ENCODE measurements at places on chromosomes 3 and 15. TPM values are rescaled to one million over a fixed set of nuclear protein-coding genes. Genes with fewer than 3 reads are reported as not detected.

ACTC1 gene
- total RNA-seq: 3,379 TPM

BOC gene
- 15.4 TPM for total RNA-seq

TLNRD1 gene
- total RNA-seq: 2.7 TPM

CIAO2A gene
- 80.8 TPM for total RNA-seq

FBXL22 gene
- 0.37 TPM for total RNA-seq

TRMT10C gene
- total RNA-seq: 25.4 TPM

TJP1 gene
- total RNA-seq: 49.9 TPM

- no peak for DNase-seq
Measured at GRCh38 chr15:92455271-92455670, 61.6 kb downstream of the ST8SIA2 start.

- no peak for DNase-seq
Measured at GRCh38 chr3:47333907-47334306, 46.9 kb upstream of the PTPN23 start.

GRCh38 chr3:149368201-149368673, 9.2 kb downstream of the TM4SF1 start:
- no peak for DNase-seq

DNA sequence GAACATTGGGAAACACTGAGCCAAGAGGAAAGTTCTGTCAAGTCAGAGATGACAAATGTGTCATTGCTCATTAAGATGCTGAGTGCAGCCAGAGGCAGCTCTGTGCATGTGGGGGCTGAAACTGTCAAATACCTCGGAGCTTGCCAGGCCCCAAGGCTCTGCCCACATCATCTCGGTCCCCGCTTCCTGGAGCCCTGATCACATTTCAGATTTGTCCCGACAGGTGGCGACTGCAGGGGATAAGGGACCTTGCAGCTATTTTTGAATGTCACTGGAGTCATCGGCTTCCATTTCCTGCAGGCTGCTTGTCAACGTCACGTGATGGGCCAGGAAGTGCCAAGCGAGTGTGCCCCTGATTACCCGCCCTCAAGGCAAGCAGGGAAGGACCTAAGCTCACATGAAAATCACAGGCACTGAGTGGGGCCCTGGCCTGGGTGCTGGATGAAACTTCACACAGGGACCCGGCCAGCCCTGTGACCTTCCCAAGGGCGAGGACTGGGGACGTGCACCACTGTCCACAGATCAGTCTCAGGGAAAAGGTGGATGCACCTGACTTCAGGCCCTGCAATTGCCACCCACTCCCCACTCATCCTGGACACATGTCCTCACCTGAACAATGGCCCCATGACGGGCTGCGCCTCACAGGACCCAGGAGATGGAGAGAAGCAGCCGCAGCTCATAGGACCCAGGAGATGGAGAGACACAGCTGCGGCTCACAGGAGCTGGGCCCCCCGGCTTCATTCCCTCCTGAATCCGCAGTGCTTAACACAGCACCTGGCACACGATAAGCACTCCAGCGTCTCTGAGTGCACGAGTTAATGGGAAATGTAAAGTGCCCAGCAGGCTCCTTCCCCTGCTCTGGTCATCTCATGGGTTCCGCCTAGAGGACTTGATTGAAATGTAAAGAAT, 73.4 kb downstream of the NUP210 start:
- peak; percentile 77 for DNase-seq

- DNase-seq: peak; percentile 51
Measured at GRCh38 chr3:14519406-14519805, 20.7 kb downstream of the GRIP2 start.

DNA sequence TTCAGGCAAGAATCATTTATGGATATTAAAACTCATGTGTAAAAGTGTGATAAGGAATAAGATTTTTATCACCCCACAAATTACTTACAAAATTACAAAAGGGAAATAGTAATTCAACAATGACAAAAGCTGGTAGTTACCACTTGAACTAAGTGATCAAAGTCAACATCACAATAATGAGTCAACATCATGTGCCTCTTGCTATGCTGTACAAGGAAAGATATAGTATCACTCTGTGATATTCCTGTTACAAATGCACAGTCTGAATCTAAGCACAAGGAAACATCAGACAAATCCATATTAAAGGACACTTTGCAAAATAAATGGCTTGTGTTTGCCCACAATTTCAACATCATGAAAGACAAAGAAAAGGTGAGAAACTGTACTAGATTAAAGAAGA, 90.5 kb upstream of the PLCL2 start:
- no peak for DNase-seq

- no peak for DNase-seq
Measured at GRCh38 chr3:11400213-11400612, 128.0 kb downstream of the ATG7 start.

GRCh38 chr3:172133838-172134237, 94.5 kb downstream of the FNDC3B start:
- DNase-seq: no peak

DNA sequence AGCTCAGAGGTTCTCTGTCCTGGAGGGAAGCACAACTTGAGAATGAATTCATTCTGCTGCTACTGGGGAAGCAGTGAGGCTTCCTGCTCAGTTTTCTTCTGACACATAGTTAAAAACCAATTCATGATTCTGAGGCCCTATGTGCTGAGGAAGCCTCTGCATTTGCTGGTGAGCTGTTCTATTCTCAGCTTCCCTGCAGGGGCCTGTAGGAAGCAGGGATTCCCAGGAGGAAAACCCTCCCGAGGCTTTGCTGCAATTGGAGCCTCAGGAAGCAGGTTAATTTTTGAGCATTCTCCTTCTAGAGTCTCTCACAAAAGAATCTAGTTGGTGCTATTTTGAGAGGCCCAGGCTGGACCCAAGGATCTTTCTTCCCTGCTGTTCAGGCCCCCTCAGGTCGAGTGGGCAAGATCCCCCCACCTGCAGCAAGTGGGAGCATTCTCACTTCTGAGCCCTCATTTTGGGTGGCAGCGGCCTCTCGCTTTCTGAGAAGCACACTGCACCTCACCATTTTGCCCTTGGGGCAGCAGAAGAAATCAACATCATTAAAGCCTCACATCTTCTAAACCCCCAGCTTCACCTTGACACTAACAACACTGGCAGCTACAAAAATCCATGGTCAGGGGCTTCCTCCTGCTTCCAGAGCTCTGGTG, 197.5 kb upstream of the TSC22D2 start:
- no peak for DNase-seq

DNA sequence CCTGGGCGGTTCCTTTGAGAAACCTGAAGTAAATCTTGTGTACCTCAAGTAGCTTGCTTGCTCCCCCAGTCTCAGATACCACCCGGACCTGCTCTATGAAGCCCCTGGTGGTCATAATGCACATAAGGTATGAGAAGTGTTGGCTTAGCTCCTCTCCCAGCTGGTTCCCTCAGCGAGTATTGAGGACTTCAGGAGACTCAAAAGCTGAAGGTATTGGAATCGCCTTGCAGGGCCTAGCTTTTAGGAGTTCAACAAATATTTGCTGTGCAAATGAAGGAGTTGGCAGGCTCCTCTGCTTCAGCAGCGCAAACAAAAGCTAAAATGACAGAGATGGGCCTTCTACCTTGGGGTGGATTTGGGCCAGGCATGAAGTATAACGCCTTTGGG, 1.7 kb downstream of the CMTM8 start:
- no peak for DNase-seq

GRCh38 chr15:100687582-100688141, 85.3 kb downstream of the ASB7 start:
- DNase-seq: no peak

- no peak for DNase-seq
Measured at GRCh38 chr3:142998439-142998838, 2.9 kb upstream of the U2SURP start.

- DNase-seq: no peak
Measured at GRCh38 chr3:124997303-124998246, 58.2 kb downstream of the HEG1 start.

DNA sequence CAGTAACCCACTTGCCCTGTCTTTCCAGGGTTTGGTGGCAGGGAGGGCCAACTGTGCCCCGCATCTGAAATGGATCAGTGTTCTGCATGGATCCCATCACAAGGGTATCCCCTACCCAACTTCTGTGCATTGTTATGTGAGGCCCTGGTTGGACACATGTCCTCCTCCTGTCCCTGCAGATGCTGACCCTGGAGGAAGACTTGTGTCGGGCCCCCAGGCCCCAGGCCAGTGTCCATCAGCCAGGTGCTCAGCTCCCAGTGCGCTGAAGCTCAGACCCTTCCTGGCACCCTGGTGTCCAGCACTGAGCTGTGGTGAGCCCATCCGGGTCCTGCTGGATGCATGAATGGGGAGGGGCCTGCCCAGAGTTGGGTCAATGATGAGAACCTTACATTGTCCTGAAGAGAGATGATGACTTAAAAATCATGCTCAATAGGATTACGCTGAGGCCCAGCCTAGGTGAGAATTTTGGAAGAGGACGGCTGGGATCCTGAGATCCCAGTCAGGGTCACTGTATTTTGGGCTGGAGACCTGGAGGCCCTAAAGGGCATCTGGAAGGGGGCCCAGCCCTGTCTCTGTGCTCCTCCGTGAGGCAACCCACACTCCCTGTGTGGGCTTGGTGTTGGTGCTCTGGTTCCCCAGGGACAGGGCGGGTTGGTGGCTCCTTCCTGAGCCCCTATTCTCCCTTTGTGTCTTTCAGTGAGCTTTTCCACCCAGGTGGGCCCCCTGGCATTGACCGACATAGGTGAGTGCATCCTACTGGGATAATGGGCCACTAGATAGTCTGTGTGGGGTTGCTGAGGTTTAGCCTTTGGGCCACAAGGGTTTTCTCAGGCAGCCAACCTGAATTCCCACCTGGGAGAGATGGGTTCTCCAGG, 199.1 kb downstream of the UBE3A start:
- peak; percentile 1 for DNase-seq
